ENCODE measurements at places on chromosomes 3 and 15. TPM values are rescaled to one million over a fixed set of nuclear protein-coding genes. Genes with fewer than 3 reads are reported as not detected.
A peak's percentile ranks its signal among the peaks of the same experiment; 100 is the strongest.

Gene C3orf22
- not detected for total RNA-seq

Gene SCN11A
- 0.16 TPM for total RNA-seq

Gene COL6A5
- total RNA-seq = not detected

Gene IL5RA
- total RNA-seq = not detected

Gene MKRN3
- 0.98 TPM for total RNA-seq

Gene HRG
- total RNA-seq = not detected

Gene TGM5
- total RNA-seq = 0.17 TPM

DNA sequence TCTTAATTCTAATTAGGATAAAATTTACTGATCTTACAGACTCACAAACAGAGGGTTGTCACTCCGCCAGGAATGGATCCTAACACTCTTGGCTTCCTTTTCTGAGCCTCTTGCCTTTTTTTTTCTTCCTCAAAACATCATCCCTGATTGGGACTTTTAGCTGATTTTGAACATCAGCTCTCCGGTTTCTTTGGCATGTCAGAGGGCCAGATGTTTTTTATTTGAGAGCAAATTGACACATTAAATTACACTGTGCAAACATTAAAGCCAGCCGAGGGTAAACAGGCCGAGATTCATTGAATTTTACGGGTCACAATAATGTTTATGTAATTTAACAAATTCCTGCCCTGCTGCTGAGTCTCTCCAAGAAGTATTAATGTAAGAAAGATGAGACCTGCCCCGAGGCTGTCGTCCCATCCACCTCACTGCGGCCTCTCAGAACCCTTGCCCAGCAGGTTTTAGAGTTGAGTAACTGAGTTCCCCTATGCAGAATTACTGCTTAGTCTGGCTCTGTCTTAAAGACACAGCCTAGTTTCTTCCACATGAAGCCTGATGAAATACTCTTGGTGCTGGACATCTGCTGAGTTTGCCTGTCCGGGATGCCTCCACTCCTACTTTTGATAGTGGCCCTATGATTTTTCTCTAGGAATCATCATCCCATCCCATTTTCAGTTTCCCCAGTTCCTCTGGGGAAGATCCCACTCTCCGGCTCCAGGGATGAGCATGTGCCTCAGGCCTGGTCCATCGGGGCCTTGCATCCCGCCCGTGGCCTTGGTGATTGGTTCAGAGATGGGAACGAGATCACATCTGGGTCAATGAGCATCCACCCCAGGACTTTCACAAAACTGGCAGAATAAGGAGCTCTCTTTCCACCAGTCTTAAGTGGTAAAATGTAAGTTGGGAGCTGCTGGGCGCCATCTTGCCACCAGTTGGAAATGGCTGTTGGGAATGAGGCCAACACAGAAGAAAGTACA, 226.6 kb upstream of the TLE3 start:
- DNase-seq = no peak

GRCh38 chr3:16101295-16102186, 72.9 kb upstream of the GALNT15 start:
- DNase-seq = no peak

- no peak for DNase-seq
Observed at GRCh38 chr3:125119752-125120378, 64.1 kb upstream of the HEG1 start.

DNA sequence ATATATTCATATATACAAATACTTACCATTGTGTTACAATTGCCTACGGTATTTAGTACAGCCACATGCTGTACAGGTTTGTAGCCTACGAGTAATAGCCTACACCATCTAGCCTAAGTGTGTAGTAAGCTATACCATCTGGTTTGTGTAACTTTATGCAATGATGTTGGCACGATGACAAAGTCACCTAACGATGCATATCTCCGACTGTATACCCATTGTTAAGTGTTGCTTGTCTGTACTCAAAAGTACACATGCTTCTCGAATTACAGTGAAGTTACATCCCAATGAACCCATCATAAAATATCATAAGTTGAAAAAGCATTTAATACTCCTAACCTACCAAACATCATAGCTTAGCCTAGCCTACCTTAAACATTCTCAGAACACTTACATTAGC, 327.1 kb downstream of the KBTBD8 start:
- DNase-seq = no peak

GRCh38 chr15:40366457-40367370, 8.7 kb downstream of the DISP2 start:
- DNase-seq = no peak

DNA sequence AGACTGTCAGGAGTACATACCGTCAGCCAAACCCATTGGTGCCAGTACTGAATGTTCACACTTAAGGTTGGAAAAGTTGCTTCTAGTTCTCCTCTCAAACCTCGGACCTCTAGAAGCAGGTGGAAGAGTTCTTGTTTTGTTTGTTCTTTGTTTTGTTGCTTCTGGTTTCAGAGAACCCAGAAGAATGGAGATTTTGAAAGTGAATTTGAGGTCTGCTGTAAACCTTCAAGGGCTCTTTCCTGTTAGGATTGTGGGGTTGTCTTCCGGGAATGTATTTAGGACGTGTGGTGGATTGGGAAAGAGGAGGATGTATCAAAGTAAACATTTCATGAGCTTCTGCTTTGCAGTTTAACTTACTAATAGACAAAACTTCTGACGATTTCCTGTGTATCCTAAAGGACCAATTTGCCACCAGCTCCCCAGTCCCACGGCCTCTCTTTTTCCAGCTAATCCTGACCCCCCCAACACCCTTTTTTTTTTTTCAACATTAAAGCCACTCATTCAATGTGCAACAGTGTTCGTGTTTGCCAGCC, 50.3 kb downstream of the FILIP1L start:
- DNase-seq = no peak

DNA sequence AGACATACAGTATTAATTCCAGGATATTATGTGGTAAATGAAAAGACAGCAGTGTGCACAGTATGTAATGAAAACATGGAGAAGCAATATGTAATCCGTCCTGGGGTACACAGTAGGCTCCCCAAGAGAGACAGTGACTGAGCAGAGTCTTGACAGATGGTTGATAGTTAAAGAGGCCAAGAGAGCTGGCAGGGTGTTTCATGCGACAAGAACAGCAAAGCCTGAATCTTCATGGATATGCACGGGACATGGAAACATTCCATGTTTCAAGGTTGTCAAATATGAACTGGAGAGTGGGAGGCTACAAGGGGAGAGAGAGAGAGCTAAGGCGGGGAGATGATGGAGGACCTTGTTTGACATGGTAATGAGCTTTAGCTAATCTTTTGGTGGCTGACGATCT, 338.4 kb downstream of the IL5RA start:
- no peak for DNase-seq

DNA sequence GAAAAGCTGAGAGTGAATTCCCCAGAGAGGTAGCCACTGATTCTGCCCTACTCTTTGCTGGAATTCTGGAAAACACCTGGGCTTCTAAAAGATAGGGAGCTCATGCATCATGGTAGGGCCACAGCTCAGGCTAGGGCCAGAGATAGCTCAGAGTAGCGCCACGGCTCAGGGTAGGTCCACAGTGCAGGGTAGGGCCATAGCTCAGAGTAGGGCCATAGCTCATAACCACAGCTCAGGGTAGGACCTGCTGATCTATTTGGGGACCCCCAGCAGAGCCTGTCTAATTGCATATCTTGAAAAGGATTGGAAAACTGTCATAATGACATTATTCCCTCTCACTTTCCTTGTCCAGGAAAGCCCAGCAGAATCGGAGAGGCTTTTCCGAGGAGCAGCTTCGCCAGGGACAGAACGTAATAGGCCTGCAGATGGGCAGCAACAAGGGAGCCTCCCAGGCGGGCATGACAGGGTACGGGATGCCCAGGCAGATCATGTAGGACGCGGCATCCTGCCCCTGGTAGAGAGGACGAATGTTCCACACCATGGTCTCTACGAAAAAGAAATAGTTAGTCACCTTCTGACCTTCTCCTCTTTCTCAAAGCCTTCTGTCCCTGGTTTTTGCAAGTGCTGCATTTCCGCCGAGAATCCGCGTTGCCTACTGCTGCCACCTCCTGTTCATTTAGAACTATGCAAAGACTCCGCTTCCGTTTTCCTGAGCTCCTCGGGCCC, 14.5 kb downstream of the TAGLN3 start:
- DNase-seq = peak; percentile 21

DNA sequence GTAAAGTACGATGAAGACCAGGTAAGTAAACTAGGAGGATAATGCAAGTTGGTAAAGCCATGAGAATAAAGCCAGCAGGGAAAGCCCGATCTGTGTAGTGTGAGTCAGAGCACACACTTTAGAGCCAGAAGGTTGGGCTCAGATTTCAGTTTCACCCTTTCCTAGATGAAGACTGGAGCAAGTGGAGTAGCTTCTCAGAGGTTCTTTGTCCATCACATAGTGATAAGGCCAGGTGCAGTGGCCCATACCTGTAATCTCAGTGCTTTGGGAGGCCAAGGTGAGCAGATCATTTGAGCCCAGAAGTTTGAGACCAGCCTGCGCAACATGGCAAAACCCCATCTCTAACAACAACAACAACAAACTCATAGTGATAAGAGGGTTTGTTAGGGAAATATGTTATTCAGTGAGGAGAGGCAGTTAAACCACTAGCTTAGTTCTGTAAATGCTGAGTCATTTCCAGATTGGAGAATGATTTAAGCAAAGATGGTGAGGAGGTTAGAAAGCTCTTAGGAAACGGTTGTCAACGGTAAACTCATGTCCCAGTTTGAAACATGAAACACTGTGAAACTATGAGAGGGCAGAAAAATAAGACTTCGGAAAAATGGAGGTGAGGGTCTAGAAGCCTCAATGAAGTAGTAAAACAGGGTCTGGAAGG, 39.0 kb downstream of the IL12A start:
- DNase-seq = no peak

DNA sequence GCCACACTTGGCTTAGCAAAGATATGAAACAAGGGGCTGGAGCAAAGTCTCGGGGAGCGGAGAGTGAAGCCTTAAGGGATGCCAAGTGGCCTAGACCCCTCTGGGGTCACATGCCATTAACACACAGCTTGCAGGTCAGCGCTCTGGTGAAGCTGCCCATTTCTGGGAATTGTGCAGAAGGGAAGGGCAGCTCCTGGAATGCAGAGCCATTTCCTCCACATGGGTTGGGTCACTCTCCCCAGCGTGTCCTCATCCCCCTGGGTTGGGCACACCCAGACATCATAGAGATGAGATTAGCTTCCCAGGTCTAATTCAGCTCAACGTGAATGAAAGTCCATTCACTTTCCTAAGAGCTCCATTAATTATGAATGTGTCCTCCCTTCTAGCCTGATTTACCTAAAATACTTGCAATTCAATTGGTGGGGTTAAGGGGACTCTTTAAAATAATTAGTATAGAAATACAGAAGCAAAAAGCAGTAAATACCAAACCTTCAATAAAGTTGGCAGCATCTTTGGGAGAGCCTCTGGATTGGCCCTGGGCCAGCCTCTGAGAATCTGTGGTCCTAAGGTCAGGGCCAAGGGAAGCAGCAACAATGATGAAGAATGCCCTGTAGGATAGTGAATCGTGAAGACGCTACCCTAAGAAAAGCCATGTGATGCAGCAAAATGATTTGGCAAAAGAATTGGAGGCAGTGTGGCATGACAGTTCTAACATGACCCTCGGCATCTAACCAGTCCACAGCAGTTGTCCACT, 17.8 kb downstream of the MRAS start:
- no peak for DNase-seq

DNA sequence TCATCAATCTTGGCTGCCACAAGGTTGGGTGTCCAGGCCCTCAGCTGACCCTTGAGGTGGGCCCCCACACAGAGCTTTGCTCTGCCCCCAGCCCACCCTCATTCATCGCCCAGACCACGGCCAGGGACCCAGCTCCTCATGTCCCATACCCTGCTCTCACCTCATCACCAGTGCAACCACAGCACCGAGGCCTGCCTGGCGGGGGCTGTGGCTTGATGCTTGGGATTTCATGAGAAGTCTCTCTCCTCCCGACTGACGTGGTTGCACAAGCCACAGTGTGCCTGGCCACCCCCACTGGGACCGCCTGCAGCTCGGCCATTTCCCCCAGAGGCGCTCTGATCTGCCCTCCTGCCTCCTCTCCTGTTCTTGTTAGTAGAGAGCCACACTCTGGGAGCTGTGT, 45.4 kb upstream of the MTMR10 start:
- no peak for DNase-seq

- no peak for DNase-seq
Observed at GRCh38 chr15:88678755-88679154, 39.9 kb downstream of the ISG20 start.

- no peak for DNase-seq
Observed at GRCh38 chr15:98774756-98775497, 126.6 kb downstream of the IGF1R start.

DNA sequence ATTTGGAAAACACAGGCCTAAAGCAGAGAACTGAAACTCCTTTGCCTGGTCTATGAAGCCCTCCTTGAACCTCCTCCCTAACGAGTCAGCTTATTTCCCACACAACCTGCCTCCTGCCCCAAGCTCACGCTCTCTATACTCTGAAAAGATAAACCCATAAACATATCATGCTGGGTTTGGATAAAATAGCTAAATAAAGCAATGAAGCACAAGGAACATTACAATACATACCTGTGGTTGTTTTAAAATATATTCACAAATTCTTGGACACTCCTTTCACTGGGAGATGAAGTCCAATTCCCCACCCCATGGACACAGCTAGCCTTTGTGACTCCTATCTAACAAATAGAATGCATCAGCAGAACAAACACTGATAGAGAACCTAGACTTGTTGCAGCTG, 98.2 kb downstream of the PLCH1 start:
- no peak for DNase-seq

DNA sequence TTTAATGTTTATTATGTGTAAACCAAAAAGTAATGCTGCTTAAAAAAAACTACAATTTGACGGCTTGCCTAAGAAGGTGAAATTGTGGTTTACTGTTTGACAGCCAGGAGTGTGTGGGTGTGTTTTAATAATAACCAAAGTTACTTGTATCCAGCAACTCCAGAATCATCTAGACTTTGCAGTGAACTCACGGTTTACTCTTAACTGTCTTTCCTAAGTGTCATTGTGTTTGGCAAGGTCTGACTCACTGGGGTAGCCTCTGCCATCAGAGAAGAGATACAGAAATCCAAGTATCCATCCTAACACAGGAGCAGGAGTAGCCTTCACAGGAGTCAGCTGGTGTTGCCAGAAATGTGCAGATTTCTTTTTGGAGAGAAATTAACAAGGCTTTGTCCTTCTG, 151.1 kb downstream of the CTNNB1 start:
- DNase-seq = no peak

DNA sequence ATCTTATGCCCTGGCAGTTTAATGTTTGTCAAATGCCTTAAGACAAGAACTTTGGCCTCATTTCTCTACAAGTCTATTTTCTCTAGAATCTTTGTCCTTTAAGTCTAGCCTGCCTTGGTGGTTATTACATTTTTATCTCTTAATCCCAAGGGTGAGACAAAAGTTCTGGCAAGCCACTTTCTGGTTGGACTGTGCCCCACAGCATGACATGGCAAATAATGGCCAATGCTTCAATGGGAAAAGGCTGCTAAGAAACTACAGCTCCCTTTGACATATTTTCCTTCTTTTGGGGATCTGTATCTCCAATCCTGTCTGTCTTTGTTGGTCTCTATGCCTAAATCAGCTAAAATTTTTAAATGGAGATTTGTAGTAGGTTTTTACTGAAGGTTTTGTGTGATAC, 181.6 kb upstream of the MBNL1 start:
- DNase-seq = no peak

- no peak for DNase-seq
Observed at GRCh38 chr3:170493712-170494182, 75.1 kb downstream of the CLDN11 start.

- no peak for DNase-seq
Observed at GRCh38 chr3:100195375-100195774, 65.4 kb upstream of the TBC1D23 start.

GRCh38 chr3:160124224-160124623, 101.0 kb upstream of the C3orf80 start:
- DNase-seq = no peak

- DNase-seq = no peak
Observed at GRCh38 chr15:83030021-83030420, 18.6 kb upstream of the C15orf40 start.

- no peak for DNase-seq
Observed at GRCh38 chr15:73897441-73898261, 24.3 kb downstream of the TBC1D21 start.

All from activated B cell treated with CpG ODN at 0.5 μM for 24 hours (primary cell).